NCI-H1436 (cell line): ENCODE measurements at places on chromosomes 2 and 18.
A peak's percentile ranks its signal among the peaks of the same experiment; 100 is the strongest.

DNA sequence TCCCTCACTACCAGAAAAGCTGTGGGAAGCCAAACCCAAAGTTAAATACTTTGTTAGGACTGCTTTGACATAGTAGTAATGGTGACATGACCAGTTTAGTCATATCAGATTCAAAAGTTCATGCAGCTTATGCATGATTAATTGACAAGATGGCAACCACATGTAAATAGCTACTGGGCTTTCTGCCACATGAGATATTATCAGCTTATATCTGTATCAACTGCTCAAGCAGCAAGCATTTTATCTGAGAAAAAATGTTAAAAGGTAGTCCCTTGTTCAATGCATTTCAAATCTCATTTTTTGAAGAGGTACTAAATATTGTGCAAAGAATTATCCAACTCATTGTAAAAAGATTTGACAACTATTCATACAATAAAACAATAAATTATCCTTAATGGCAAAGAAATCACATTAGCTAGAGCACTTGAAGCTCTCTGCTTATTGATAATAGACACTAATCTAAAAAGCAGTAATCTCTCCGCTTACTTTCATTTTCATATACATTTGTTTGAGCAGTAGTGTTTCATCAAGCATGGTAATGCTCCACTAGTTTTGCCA, 993.6 kb upstream of the NXPH2 start:
- no peak for DNase-seq

DNA sequence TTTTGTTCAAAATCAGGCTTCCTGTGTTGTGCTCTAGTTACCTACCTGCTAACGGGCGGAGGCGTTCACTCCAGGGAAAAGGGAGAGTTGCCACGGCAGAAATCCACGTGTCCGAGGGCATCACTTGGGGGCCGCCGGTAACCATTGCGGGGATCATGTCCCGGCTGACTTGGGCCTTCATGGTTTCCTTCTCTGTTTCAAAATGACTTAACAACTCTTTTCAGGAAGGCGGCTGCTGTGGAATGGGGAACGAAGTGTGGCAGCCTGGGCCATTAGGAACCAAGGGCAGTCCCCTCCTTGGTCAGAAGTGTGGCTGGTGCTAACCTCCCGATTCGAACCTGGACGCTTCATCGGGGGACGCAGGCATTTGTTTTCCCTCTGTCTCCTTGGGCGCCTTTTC, 56.8 kb downstream of the INPP5D start:
- DNase-seq: no peak

GRCh38 chr2:36912695-36913094, 53.6 kb downstream of the STRN start:
- no peak for DNase-seq

- no peak for DNase-seq
These were observed 6.5 kb downstream of the TTR start for GRCh38 chr18:31598021-31598805.

DNA sequence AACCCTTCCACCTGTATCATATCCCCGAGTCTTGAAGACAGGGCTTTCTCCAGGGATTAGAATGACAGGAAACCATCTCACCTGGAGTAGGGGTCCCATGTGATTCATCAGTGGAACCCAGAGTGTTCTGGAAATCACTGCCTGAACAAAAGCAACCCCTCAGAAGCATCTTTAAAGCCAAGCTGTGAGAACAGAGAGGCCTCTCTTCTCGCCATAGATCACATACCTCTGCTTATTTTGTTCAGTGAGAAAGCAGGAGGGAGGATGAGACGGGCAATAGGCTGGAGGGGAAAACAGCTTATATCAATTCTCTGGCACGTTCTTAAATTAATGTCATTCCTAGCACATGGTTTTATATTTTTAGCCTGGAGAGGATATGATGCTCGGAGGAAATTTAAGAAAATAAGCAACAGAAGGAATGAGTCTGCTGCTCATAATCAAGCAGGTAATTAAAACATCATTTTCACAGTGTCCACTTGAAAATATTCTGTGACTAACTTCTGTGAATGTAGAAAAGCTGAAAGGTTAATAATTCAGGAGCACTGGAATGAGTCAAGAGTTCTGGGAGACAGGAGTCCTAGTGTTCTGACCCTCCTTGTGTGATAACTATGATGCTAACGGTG, 213.6 kb upstream of the SP5 start:
- DNase-seq: no peak

GRCh38 chr18:46302528-46303485, 198.6 kb downstream of the HAUS1 start:
- DNase-seq: no peak

- no peak for DNase-seq
These were observed 738.2 kb downstream of the MBD2 start for GRCh38 chr18:53486296-53486695.

GRCh38 chr2:224369028-224369632, 32.8 kb downstream of the FAM124B start:
- peak; percentile 54 for DNase-seq

- no peak for DNase-seq
These were observed 2.3 kb downstream of the TMEM182 start for GRCh38 chr2:102764083-102764482.

DNA sequence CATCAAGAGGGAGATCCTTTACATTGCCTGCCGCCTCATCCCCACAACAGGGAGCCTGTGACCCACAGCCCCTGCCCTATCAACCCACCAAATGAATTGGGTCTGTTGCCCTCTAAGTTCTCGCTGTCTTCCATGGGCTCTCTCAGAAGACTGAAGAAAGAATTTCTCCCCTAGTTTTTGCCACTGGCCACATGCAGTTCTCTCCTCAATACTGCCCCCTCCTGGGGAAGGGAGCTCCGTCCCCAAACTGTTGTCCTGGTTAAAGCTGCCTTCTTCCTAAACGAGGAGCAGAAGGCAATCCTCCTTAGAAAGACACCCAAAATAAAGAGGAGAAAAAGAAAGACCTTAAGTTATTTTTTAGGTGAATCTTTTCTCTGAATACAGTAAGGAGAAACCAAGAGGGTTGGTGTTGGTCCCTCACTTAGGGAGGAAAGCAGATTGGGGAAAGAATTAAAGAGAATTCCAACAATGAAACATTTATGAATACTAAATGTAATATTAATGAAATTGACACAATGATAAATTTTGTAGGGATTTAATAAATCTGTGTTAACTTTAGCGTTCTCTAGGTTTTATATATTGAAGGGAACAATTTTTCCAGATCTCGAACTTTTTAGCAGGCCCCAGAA, 31.1 kb upstream of the SATB2 start:
- peak; percentile 60 for DNase-seq

DNA sequence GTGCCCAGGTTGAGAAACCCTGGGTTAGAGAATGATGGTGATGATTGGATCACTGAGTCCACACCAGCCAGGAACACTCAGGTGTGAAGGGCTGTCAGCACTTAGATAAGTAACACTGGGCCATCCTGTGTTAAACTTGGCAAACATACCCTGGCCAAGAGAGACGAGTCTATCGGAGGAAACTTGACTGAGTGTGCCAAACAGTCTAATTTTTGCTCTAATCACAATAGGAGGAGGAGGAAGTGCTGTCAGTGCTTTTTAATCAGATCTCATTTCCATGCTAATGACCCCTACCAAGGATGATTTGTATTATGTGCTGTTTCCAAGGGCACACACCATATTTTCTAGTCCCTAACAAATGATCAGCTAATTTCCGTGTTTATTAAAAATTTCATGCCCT, 63.8 kb upstream of the SEC11C start:
- DNase-seq: no peak

- no peak for DNase-seq
These were observed 6.8 kb upstream of the CTAGE1 start for GRCh38 chr18:22424565-22424963.

DNA sequence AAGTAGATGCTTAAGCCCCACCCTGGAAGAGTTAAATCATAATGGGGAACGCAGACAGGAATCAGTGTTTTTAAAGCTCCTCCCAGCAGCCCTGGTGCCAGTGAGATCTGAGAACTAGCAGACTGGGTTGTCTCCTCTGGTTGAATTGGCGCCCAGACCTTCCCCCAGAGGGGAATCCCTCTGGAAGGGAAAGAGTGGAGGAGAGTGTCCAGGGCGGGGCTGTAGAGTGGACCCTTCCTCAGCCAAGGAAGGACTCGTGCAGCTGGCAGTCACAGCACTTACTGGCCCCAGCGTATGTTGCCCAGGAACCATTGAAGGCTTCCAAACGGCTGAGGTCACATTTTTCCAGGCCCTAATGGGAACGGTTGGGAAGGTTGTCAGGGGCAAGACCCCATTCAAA, 62.5 kb downstream of the TGOLN2 start:
- no peak for DNase-seq

- no peak for DNase-seq
These were observed 29.7 kb downstream of the INPP5D start for GRCh38 chr2:233089851-233090250.

DNA sequence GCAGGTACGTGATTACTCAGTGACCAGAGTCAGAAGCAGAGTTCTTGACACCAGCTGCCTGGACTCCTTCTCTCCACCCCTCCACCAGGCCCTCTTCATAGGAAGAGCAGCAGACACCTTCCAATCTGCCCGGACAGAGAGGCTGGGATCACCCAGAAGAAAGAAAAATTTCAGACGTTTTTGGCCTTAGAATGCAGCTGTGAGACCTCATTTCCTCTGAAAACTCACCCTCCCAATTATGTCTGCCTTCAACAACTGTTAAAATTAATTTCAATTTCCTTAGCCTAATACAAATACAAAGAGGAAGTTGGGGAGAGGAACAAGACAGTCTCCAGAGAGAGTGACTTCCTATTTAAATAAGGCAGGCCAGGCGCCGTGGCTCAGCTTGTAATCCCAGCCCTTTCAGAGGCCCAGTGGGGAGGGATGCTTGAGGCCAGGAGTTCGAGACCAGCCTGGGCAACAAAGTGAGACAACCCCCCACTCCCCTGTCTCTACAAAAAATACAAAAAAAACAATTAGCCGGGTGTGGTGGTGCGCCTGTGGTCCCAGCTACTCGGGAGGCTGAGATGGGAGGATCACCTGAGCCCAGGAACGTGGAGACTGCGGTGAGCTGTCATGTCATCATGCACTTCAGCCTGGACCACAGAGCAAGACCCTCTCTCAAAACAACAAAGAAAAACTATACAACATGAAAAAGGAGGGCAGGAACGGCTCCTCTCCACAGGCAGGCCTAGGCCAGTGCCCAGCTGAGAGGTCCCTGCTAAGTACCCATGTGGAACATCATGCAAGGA, 1.6 kb downstream of the SLC66A2 start:
- DNase-seq: no peak

- DNase-seq: no peak
These were observed 167.3 kb upstream of the GLI2 start for GRCh38 chr2:120568089-120568974.

- DNase-seq: no peak
These were observed 1.1 kb upstream of the DARS1 start for GRCh38 chr2:135986507-135986906.

- DNase-seq: no peak
These were observed 108.3 kb upstream of the PPP1CB start for GRCh38 chr2:28643327-28643726.

DNA sequence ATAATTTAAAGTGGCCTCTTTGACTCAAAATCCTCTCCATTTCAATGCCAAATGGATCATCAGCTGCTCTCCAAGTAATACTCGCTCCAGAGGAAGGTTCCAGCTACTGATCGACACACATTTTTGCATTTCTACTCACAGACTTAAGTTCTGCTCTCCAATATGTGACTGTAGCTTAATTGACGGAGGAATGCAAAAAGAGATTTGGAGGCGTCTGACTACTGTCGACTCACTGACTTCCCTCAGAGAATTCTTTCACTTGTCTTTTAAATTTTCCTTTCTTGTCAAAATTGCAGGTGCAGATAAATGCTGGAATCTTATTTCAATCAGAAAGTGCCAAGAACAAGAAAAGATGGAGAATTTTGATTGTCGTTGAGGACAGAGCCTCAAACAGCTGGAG, 84.1 kb upstream of the PAPOLG start:
- DNase-seq: no peak

DNA sequence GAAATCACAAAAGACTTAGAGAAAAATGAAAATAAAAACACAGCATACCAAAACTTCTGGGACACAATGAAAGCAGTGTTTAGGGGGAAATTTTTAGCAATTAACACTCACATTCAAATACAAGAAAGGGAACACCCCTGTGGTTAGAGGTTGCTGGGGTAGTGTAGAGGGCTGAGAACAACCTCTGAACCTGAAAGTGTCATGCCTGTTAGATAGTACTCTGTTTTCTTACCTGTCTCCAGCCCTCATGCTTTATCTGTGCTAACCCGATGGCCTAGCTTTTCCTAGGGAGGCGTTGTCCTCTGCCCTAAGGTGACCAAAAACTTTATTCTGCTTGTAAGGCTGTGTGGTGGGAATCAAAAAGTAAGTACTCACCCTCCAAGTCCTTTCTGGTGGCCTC, 122.6 kb upstream of the OTX1 start:
- DNase-seq: no peak

DNA sequence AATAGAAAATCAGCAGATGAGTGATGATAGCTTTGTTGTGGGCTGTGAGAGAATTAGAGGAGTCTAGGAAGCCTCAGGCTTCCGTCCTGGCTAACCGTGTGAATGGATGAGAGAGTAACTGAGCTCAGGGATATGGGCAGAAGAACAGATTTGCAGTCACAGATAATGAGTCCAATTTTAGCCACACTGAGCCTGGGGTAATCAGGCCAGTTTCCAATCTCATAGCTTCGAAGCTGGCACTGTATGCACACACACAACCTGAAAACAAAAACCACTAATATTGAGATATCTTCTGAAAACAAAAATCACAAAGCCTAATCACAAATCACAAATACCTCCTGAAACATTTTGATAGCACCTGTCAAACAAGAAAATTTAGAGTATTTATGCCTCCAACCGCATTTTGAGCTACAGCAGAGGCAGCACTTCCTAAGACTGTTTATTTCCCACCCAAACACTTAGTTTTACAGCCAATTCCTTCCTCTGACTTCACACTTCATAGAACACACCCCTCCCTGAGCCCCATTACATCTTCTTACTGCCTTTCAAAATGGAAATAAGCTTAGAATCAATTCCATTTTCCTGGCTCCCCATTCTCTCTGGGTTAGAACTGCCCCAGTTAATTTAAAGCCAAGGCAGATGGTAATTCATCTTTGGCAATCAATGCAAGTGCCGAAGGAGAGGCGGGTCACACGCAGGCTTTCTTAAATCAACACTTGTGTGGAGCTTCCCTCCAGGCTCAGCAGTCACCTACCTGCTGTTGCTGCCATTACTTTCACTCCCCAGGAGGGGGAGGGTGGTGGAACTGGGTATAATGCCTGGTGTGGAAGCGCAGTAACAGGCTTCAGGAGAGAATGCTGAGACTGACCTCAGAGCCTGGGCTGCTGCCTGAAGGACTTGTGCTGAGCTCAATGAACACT, 18.9 kb downstream of the TTR start:
- peak; percentile 34 for DNase-seq

DNA sequence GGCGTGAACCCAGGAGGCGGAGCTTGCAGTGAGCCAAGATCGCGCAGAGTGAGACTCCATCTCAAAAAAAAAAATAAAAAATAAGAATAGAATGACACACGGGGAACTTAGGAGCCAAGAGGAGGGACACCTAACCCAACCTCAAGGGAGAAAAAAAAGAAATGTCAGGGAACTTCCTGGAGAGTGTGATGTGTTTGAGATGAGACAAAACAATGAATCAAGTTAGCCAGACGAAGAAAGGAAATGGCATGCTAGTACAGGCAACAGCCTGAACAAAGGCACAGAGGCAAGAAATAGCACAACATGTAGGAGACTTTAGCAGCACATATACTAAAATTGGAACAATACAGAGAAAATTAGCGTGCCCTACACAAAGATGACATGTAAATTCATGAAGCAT, 36.7 kb upstream of the PAPOLG start:
- DNase-seq: no peak

- DNase-seq: no peak
These were observed 22.1 kb downstream of the DYNAP start for GRCh38 chr18:54613174-54613573.
